ENCODE measurements at places on chromosomes 7 and 10.

DNA sequence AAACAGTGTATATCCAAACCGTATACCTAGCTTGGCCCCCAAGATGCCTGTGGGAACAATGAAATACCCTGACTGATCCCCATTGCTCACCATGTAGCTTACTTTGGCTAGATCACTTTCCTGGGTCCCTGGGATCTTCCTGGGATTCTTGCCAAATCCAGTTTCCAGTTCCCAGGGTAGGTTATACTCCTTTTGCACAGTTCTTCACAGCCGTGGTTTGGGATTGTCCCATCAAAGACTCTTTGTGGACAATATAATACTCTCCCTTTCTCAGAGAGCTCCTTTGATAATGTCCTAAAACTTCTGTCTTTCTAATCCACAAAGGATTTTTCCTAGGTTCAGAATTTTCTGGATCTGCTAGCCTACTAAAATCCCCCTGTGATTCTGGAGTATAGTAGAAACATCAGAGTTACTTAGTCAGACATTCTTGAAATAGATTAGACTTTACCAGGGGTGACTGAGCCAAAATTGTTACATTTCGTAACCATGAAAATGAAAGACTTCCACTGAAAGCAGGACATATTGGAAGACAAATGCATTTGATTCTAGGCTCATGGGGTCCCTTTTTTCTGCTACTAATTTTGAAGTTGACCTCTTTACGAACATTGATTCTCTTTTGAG is 388.3 kb upstream of the ETV1 start:
- DNase-seq: no peak

- no peak for DNase-seq
Measured at GRCh38 chr10:33217854-33218253, 116.6 kb downstream of the NRP1 start.

DNA sequence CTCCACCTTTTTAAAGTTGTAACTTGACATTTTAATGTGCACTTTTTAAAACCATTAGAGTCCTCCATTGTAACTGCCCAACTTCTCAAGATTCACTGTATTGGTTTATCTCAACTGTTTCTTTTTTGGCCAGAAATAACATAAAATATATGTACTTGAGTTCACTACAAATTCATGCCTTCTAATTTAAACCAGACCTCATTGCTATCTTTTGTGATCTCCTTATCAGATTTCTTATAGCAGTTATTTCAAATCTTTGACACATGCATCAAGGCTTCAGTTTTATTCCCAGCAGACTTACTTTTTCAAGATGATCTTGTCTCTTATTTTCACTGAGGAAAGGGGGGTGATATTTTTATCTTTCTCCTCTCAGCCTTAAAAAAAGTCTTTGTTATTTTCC is 154.3 kb downstream of the PHF14 start:
- DNase-seq: no peak

- DNase-seq: no peak
Measured at GRCh38 chr10:17475661-17476060, 21.3 kb upstream of the ST8SIA6 start.

DNA sequence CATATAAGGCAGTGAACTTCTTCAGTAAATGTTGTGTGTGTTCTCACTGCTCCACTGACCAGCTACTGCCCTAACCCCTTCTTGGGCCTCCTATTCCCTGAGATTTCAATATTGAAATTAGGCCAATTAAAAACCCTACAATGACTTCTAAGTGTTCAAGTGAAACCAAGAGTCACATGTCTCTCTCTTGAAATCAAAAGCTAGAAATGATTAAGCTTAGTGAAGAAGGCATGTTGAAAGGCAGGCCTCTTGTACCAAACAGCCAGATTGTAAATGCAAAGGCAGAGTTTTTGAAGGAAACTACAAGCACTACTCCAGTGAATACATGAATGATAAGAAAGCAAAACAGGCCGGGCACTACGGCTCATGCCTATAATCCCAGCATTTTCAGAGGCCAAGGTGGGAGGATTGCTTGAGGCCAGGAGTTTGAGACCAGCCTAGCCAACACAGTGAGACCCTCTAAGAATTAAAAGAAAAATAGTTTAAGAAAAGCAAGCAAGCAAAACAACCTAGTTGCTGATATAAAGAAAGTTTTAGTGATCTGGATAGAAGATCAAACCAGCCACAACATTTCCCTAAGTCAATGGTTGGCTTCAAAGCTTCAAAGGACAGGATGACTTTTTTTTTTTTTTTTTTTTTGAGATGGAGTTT is 22.3 kb downstream of the BRAF start:
- DNase-seq: no peak

DNA sequence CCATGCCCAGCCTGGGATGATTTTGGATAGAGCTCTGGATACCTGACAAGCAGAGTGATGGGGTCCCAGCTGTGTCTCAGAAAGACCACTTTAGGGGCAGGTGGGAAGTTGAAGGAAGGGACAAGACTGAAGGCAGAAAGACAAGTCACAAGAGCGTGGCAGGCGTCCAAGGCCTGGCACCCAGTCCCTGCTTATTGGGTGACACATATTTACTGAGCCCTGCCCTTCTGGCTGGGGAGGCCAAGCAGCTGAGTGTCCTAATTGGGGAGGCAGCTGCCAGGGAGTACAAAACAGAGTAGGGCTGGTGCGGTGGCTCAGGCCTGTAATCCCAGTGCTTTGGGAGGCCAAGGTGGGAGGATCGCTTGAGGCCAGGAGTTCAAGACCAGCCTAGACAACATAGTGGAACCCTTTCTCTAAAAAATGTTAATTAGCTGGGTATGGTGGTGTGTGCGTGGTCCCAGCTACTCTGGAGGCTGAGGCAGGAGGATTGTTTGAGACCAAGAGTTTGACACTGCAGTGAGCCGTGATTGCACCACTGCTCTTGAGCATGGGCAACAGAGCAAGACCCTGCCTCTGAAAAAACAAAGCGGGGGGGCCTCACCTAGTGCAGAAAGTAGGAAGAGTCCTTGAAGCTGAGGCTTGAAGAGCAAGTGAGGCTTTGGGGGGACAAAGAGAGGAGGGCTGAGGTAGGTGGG is 53.0 kb upstream of the GTF2I start:
- no peak for DNase-seq

GRCh38 chr7:129047761-129048160 is 7.2 kb downstream of the TNPO3 start:
- DNase-seq: no peak

DNA sequence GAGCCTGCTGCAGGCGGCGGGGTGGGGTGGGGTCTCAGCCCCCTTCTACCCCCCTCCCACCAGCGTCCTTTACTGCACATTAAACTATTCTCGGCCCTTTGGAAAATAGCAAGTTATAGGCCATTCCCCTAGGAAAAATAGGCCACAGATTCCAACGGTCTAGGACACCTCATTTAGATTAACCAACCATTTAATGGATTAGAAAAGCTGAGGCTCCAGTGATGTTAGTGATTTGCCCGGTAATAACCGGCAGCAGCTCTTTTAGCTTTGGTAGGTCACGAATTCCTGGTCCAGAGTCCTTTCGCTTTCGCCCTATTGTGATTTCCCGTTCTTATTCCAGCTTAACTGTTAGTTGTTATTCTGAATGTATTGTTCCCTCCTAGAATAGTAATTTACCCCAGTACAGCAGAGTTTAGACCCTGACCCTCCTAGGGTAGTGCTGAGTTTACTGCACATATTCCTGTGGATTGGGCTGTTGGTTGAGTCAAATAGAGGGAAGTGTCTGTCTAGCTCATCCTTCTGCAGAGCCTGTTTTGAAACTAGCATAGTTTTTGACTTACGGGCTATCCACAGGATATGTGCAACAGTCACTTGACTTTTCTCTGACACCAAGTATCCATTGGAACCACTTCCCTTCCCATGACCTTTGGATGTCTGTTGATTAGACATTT is 754 bp downstream of the GSTO1 start:
- peak; percentile 85 for DNase-seq

DNA sequence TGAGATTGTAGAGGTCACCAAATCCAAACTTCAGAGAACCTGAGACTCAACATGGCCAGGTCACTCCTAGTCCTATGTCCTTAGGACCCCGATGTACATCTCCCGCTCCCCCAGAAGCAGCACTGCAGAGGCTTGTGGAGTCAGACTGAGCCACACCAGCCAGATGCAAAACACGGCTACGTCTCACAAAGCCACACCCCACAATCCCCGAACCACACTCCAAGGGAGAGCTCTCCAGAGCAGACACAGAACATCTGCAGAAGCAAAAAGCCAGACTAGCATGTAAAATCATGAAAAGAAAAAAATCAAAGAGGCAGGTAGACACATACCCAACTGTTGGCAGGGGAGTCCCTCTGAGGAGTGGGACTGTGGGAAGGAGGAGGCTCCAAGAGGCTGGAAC is 104.9 kb downstream of the CTBP2 start:
- no peak for DNase-seq

DNA sequence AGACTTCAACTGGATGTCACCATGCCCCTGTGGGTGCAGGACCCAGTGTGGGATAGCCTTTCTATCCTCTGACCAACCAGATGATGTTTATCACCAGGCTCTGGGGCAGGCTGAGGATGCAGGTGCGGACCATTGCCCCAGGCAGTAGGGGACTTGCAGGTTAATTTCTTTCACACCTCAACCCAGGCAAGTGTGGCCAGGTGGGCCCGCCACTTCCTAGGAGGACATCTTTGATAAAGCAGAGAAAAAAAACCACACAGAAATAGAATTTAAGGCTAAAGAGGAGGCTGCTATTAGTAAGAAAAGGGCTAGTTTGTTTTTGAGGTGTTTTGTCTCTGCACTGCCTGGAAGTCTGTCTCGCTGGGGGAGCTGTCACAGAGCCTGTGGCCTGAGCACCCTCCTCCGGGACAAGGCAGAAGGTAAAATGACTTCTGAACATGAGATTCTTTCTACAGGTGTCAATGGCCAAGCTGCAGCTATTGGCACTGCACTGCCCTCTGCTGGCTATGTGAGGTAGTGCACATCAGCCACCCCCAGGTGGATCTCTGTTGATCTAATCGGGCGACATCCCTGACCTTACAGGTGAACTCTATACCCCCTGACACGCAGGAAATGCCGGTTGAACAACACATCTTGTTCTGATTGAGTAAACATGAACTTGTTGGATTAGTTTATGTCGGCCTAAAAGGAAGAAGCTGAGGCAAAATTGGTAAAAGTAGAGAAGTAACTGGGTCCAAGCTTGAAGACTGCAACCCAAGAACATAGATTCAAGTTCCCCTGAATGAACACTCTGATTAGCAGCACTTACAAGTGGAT is 21.0 kb downstream of the UPP1 start:
- DNase-seq: no peak

GRCh38 chr10:94172332-94172731 is 178.6 kb downstream of the PLCE1 start:
- no peak for DNase-seq

DNA sequence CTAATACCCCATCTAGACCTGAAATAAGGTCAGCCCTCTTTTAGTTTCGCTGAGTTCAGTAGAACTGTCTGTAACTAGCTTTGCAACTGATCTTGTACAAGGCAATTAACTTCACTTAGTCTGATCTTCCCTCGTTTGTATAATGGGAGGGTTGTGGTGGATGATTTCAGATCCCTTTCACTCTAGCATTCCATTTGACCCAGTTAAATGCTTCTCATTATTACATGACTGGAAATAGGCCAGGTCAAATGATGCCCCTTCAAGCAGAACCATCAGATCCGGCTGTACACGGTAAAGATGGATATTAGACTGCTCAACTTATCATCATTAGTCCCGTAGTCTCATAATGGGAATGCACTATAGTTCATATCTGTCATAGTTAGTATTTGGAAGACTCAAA is 1009.0 kb downstream of the LRMDA start:
- DNase-seq: no peak

All from kidney capillary endothelial cell (primary cell).